ENCODE measurements at places on chromosomes 3 and 15.
A peak's percentile ranks its signal among the peaks of the same experiment; 100 is the strongest.

DNA sequence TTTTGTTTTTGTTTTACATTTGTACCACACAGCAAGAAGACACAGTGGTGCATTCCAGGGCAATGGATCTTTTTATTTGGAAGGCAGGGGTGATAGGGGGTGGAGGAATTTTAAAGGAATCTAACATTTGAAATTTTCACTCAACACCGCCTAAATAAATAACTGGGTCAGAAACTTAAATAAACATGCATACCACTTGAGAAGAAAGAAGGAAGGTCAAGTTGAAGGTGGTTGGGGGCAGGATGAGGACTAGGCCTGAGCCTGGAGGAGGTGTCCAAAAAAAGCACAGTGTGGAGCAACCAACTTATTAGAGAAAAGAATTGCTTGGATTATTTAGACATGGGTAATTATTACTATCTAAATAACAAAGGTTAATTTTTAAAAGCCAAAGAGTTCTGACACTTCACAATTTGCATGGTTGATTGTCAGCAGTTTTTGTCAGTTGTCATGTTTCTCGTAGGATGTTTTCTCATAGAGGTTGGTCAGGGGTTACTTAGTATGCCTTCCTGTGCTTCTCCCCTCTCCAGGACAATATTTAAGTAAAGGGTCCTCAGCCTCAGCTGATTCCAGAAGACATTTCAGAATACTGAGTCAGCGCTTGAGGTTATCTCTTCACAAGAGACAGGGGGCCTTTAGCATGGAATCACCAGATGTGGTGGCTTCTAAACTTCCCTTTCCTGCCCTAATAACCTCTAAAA is 173.7 kb upstream of the SLC2A2 start:
- no peak for DNase-seq

GRCh38 chr3:128280481-128281052 is 127.3 kb downstream of the EEFSEC start:
- no peak for DNase-seq

- DNase-seq, result peak; percentile 40
Measured at GRCh38 chr15:34366271-34367065, 528 bp downstream of the LPCAT4 start.

- DNase-seq, result no peak
Measured at GRCh38 chr3:50345586-50346234, at the start of gene ZMYND10. Gene ZMYND10, minus strand, starts transcription at chr3:50345732. Its CDS starts 153 bp downstream, at chr3:50345579.

DNA sequence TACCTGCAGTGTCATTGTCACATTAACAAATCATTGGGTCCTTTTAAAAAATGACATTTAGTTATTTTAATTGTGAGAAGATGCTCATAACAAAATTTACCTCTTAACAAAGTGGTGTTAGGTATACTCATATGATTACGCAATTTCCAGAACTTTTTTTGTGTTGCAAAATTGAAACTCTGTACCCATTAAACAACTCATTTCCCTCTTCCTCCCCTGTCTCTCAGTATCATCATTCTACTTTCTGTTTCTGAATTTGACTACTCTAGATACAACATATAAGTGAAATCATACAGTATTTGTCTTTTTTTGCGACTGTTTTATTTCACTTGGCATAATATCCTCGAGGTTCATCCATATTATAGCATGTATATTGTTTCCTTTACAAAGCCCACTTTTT is 58.7 kb upstream of the CHST2 start:
- no peak for DNase-seq

GRCh38 chr3:81197386-81197785 is 564.1 kb downstream of the GBE1 start:
- no peak for DNase-seq

GRCh38 chr3:128151758-128152274 is 1.5 kb upstream of the EEFSEC start:
- DNase-seq, result no peak

GRCh38 chr3:128453501-128454309 is 13.0 kb downstream of the DNAJB8 start:
- DNase-seq, result no peak

DNA sequence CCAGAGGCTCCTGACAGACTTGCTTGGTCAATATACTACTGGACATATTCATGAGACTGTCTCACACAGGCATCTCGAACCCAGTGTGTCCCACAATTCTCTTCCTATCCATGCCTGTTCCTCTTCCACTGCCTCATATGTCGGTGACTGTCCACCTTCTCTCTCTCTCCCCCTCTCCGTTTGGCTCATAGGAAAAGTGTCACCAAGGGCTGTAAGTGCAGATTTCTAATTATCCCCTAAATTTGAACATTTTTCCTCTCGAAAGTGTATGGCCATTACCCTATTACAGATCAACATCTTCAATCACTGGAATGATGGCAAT is 22.5 kb upstream of the MUC20 start:
- no peak for DNase-seq

GRCh38 chr3:152043620-152044019 is 170.2 kb downstream of the SUCNR1 start:
- no peak for DNase-seq

DNA sequence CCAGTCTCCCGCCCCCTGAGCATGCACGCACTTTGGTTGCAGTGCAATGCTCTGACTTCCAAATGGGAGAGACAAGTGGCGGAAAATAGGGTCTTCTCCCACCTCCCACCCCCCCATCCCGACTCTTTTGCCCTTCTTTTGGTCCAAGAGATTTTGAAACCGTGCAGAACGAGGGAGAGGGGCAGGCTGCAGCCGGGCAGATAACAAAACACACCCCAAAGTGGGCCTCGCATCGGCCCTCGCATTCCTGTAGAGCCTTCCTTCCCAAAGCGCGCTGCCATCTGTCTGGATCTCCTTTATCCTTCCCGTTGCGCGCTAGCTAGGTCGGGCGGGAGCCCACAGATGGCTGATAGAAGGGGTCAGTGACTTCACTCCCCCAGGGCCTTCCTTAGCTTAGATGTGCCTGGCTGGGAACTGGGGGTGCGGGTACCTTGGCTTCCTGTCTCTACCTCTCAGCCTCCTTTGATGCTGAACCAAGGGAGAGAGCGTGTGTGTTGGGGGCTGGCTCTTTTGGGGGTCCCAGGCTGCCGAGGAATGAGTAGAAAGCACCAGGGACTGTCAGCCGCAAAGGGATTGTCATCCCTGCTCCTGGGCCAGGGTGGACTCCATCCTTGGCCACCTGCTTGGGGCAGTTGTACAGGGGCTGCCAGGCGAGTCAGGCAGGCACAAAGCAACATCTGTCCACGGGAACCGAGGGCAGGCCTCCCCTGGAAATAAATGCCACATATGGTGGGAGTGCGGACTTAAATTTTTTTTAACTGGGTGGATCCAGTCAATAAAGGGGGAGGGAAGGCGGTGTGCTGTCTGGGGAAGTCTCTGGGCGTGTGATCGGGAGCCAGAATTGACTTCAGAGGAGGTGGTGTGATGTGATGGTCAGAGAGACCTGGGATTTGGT is 1.8 kb downstream of the SMAD3 start:
- no peak for DNase-seq

GRCh38 chr15:51190424-51191068 is 95.8 kb upstream of the TNFAIP8L3 start:
- DNase-seq, result no peak

DNA sequence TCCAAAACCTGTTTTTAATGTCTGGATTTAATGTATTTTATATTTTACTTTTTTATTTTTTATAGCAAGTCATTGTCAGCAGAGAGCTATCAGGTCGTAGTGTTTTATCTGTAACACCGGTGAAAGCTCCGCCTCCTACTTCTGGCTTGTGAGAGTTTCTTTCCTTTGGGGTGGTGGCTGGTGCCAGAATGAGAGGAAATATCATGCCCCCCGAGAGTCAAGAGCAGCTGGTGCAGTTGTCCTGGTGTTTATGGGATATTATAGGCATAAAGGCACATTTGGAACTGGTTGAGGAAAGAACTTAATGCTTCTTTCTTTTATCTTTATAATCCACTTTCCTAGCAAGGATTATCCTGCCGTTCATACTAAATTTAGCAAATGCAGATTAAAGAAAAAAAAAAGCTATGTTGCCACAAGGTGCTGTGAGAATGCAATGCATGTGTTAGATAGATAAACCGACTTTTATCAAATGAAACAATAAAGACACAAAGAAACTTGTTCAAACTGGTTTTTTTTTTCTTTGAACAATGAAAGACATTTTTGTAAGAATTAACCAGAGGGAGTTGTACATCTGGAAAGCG is 260.1 kb upstream of the PLSCR5 start:
- no peak for DNase-seq

- no peak for DNase-seq
Measured at GRCh38 chr15:77584201-77584600, 48.5 kb downstream of the LINGO1 start.

DNA sequence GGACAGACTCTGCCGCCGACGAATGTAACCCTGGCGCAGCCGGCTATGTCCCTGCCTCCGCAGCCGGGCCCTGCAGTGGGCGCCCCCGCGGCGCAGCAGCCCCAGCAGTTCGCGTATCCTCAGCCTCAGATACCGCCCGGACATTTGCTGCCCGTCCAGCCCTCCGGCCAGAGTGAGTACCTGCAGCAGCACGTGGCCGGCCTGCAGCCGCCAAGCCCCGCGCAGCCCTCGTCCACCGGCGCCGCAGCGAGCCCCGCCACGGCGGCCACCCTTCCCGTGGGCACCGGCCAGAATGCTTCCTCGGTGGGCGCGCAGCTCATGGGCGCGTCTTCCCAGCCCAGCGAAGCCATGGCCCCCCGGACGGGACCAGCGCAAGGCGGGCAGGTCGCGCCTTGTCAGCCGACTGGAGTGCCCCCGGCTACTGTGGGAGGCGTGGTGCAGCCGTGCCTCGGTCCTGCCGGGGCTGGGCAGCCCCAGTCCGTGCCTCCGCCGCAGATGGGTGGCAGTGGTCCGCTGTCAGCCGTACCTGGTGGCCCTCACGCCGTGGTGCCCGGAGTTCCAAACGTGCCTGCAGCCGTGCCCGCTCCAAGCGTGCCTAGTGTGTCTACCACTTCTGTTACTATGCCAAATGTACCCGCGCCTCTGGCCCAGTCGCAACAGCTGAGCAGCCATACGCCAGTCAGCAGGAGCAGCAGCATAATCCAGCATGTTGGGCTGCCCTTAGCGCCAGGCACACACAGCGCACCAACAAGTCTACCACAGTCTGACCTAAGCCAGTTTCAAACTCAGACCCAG is 2.4 kb downstream of the TSC22D2 start:
- peak; percentile 51 for DNase-seq

DNA sequence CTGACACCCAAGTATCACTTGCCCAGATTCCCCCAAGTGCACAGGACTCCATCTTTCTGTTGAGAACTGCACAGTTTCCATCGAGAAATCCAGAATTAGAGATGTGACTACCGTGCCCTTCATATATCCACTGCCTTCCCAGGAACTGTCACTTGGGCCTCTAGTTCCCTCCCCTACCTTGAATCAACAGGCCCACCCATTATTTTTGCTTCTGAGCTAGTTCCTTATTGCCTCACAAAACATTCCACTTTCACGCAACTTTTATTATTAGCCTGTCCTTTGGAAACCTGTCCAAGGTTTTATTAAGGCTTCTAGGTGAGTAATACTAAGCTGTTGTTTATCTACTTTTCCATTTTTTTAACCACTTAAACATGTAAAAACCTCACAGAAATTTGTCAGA is 17.1 kb upstream of the SLC30A4 start:
- DNase-seq, result no peak

- no peak for DNase-seq
Measured at GRCh38 chr3:36989005-36989404, 3.9 kb downstream of the EPM2AIP1 start.

DNA sequence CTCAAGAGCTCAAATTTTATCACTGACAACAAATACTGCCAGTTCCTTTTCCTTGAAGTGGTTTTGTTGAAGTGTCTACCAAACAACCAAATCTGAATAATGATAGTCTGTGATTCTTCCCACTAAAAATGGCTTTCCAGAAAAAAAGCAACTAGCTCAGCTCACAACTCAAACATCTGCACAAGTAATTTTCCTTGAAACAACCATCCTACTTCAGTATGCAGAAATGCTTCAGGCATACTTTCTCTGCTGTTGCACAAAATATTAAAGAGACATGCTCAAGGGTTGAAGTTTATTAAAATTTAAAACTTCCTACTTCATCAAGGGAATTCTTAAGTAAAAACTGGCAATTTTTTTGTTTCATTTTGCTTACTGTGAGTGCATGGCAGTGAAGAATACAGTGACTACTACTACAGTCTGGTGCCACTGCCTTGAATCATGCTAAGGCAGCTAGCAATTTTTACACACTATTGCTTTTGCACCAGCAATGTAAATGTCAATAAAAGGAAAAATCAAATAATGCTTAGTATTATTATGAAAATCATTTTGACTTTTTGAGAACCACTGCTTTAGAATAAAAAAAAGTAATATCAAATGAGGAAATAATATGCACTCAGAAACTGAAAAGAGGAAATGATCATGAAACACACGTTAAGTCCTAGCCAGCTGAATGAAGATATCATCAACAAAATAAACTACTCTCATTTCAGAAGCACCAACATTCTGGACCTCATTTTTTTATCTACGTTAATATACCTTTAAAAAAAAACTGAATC is 33.6 kb downstream of the VPS13C start:
- DNase-seq, result no peak

DNA sequence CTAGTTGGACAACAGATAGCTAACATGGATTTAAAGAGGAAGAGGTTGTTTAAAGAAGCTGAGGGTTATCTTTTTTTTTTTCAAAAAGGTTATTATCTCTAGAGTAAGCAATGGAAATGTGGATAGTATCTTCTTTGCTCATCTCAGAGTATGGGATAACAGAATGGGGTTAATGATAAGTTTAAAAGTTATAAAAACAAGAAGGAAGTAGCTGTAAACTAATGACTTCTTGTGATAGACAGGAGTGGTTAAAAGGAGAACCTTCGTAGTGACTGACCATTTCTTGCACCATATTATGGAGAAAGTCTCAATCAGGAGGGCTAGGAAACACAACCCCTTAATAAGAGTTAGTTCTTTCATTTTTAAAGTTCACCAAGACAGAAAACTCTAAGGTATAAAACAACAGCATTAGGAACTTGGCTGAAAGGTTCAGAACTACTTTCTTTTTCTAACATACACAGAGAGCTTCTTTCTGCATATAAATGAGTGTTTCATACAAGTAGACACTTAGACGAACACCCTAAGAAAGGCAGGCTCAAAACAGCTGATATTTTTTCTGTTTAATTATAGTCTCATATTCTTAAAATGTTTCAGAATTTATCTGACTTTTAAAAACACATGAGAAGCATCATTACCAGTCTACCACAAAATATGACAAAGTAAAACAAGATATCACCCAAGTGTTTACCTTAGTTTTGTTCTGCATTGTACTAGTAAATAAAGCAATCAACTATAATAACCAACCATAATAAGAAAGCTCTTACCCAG is 140.0 kb downstream of the MEIS2 start:
- no peak for DNase-seq

DNA sequence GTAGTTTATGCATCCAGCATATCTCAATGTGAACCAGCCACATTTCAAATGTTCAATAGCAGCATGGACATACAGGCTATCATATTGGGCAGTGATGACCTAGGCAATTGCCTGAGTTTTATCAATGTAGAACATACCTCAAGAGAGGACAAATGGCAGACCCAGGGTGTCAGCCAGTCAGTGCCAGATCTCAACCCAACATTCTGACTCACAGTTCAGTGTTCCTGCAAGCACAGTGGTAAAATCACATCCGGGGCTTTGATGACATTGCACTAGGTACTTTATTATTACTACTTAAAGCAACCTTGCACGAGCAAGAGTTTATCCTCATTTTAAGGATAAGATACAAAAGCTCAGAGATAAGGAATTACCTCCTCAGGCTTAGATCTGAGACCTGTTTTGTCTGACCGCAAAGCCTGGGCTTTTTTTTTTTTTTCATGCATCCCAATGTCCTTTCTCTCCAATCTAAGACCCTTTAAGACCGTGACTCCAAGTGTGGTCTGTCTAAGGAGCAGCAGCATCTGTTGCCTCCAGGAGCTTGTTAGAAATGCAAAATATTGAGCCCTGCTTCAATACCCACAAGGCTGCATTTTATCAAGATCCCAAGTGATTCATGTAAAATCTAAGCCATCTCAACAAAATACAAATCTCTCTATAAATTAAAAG is 60.1 kb downstream of the SLC12A1 start:
- no peak for DNase-seq

All from globus pallidus (tissue), 1 donor.